Stimulated activated CD8-positive, alpha-beta memory T cell treated with anti-CD3 and anti-CD28 coated beads, Interleukin-4, amount 100 ng/mL, for 1 hour (primary cell): ENCODE measurements at places on chromosomes 4 and X.

DNA sequence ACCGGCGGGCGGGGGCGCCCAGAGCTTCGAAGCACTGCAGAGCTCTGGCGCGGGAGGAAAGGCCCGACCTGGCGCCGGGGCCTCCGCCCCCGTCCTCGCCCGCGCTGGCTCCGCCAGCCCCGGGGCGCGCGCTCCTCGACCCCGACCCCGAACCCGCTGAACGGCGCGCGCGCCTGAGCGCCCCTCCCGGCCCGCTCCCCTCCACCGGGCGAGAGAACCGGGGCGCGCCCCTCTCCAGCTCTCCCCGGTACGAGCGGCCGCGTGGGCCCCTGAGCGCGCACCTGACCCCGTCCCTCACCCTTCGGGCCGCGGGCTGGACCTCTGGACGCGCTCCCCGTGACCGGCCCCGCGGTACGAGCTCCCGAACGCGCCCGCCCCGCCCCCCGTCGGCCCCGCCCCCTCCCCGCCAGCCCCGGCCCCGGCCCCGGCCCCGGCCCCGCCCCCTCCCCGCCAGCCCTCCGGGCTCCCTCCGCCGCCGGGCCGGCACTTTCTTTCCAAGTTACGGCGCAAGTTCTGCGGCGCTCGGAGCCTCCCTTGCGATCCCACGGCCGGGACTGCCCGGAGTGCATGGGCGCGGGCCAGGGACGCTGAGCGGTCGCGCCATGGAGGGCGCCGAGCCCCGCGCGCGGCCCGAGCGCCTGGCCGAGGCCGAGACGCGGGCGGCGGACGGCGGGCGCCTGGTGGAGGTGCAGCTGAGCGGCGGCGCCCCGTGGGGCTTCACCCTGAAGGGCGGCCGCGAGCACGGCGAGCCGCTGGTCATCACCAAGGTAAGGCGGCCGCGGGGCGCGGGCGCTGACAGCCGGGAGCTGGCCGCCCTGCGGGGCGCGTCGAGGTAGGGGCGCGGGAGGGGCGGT lies at the start of gene SHROOM2:
Gene SHROOM2 (plus strand): TSS at position 486 of the 854 bp plus-strand sequence. CDS start 117 bp downstream, at position 603.
- DNase-seq, result no peak

GRCh38 chr4:111879539-111879938 lies 265.7 kb upstream of the FAM241A start:
- DNase-seq, result no peak

- no peak for DNase-seq
Observed at GRCh38 chr4:94504545-94504944, 52.8 kb downstream of the PDLIM5 start.

- no peak for DNase-seq
Observed at GRCh38 chr4:41360921-41361793, 104.4 kb downstream of the UCHL1 start.

- no peak for DNase-seq
Observed at GRCh38 chr4:176306837-176307665, 12.7 kb upstream of the SPCS3 start.

GRCh38 chr4:173529477-173530325 lies at the start of gene HAND2:
HAND2 (minus strand) TSS chr4:173530229; CDS start chr4:173529289, 940 bp downstream.
- DNase-seq, result no peak

DNA sequence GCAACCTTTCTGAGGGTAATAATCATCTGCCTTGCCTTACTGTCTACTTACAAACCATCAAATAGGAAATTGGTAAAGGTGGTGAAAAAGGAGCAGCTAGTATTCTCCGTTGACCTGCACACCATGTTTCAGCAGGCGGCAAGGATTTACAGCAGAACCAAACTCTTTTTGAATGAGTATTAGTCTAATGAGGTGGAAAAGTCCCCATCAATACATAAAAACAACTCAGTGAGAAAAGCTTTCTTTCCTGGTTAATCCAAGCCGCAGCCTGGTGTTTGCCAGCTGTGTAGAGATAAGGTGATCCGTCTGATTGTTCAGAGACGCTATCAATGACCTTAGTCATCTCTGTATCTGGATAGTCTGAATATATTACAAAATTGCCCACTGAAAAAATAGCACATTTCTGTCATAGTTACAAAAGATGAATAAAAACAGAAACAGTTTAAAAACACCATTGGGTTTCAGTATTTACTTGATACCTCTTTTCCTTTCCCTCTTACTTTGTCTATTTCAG lies 110.4 kb upstream of the TBC1D9 start:
- no peak for DNase-seq

GRCh38 chr4:48853604-48854394 lies 22.9 kb downstream of the OCIAD1 start:
- DNase-seq, result no peak

GRCh38 chrX:105775679-105776078 lies 46.7 kb upstream of the NRK start:
- no peak for DNase-seq

DNA sequence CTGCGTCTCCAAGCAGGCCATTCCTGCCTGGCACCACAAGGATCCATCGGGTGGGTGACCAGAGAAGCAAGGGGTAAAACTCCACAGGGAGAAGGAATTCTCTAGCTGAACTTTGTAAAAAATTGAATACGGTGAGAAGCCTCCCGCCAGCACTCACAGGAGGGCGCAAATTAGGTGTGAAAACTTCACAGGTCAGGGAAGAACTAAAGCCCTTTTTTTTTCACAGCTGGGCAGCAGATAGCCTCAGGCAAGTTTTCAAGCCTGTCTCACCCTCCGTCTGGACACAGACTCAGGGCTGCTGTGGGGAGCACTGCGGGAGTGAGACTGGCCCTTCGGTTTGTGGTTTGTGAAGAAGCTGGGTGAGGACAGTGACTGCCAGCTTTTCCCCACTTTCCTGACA lies 224.1 kb upstream of the FGF16 start:
- no peak for DNase-seq

- DNase-seq, result no peak
Observed at GRCh38 chr4:142574306-142574705, 271.8 kb downstream of the INPP4B start.

GRCh38 chr4:139988863-139989765 lies 164.9 kb downstream of the MAML3 start:
- DNase-seq, result no peak

DNA sequence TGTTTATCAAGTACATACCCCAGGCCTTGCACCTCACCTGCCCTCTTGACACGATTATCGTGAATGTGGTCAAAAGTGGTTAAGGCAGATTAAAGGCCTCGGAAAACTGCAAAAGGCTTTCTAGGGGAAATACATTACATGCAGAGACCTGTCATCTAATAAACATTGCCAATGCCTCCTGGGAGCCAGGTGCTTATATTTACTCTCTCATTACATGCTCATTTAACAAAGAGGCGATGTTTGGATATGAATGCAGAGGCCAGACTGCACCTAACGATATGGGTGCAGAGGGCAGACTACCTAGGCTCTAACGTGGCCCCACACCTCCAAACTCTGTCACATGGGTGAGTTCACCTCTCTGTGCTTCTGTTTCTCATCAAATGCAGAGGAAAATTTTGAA lies 14.5 kb downstream of the CRMP1 start:
- no peak for DNase-seq

DNA sequence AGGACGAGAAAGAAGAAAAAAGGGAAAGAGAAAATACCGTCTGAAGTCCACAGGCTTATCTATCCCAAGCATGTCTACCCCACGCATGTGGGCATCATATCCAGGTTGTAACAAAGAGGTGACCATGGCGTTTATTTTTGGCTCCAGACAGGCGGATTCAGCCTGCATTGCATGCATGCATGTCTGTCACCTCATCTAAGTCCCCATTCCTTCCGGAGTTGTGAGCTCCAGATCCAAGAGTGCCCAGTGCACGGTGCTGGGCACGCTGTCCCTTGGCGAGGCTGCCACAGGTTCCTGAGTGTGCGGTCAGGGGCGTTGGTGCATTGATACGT lies 905 bp upstream of the GALNTL6 start:
- no peak for DNase-seq

DNA sequence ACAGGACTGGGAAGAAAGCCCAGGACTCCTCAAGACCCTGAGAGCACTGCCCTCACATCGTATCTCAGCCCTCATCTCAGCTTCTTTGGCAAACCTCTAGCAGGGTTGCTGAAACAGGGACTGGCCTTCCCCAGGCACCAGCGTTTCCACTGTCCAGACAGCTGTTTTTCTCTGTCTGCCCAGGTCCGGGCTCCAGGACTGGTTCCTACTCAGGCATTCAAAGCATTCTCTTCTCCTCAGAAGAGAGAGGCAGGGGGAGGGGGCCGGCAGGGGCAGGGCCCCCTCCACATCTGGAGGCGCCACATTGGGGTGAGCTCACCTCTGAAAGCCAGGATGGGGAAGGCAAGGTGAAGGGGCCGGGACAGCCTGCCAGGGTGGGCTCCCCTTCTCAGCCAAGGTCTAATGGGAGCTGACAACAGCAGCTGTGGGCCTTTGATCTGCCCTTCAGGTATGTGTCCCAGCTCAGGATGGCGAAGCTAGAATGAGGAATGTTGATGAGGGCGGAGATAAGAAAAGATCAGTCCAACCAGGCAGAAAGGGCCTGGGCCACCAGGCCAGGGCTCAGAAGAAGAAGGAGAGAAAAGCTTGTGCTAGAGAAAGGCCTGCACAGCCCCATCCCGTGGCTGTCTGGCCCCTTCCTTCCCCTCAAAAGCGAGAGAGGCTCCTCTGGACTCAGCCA lies 60.4 kb downstream of the PJA1 start:
- no peak for DNase-seq

- DNase-seq, result no peak
Observed at GRCh38 chr4:146207410-146207809, 6.9 kb upstream of the REELD1 start.

DNA sequence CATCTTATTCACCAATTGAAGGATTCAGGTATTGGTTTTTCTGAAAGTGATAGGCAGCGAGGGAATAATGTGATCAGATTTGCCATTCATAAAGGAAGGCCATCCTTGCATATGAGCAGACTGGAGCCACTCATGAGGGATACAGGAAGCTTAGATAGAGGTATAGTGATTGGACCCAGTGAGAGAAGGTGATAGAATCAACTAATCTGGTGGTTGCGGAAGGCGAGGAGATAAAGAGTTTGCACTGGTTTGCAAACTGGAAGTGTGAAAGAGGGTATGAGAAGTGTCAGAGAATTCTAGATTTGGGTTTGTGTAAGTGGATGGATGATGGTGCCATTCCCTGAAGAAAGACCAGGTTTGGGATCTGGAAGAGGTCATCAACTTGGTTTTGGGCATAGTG lies 57.3 kb upstream of the RASGEF1B start:
- no peak for DNase-seq

DNA sequence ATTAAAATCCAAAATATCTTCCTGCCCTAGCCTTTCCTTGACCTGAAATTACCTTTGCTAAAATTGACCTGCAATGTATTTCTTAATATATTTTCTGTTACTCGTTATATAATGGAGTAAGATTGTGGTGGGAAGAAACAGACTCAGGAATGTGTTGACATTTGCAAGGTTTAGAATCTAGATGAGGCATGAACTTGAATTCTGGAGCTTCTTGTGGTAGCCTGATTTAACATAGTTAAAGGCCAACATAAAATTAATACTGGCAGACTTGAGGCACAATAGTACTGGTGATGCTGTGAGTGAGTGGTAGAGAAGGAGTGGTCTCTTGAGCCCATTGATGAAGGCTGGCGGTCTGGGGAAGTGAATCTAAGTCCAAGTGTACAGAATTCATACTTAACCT lies 197.9 kb upstream of the SPRY1 start:
- no peak for DNase-seq

- DNase-seq, result peak; percentile 21
Observed at GRCh38 chr4:47686294-47686872, 151.5 kb downstream of the CORIN start.

DNA sequence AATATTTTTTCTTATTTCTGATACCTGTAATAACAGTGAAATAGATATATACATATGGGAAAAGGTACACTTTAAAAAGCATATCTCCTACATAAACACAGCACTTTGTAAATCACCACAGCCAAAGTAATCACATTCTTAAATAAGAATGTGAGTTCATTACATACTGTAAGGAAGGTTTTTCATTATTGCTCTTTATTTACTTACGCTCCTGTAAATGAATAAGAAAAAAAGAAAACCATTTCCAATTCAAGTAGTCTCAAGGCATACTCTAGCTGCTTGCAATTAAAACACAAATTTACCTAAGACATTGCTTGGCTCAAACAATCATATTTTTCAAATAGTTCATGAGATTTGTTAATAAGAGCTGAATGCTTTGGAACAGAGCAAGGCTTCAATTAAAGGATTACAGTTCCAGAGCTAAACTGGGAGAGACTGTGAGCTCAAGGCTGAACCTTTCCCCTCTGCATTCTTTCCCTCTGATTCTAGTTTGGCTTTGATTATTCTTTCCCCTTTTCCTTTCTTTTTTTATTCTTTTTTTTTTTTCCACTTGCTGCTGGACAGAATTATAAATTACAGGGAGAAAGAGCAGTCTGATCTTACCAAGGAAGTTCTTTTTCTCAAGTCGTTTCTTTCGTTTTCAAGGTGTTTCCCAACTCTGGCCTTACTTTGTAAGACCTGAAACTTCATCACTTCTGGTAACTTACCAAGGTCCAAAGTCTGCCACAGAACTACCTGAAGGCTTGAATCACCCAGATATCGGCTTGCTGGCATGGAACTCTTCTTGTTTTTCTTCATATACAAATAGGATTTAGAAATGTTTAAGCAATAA lies 278.3 kb downstream of the INPP4B start:
- DNase-seq, result no peak

DNA sequence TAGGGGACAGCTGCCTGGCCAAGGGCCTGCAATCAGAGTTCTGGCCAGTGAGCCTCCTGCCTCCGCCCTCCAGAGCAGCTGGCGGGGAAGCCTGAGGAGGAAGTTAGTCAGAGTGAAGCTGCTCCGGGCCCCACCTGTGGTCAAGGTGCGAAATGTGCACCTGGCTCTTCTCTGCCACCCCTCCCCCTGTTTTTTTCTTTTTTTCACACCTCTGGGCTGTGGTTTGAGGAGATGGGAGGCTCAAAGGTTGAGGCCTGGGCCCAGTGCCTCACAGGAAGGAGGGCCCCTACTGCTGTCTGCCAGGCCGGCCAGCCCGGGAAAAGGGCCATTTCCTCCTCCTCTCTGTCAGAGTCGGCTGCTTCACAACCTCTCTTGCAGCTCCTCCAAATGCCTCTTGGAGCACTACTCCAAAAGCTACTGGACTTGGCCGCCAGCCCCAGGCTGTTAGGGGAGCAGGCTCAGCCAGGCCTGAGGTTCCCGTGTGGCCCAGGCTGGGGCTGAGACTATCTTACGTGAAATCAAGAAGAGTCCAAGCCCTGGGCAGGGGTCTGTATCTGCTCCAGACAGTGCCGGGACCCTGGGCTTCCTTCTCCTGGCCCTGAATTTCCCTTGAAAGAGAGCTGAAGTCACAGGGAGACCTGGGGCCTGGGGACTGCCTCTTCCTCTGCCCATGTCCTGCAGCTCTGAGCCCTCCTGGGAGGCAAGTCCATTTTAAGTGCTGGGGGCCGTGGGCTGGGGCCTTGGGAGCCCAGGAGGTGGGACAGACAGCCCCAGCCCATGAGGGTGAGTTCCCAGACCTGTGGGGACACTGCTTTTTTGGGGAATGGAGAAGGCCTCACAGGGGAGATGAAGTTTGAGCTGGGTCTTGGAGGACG lies 4.5 kb upstream of the CXCR3 start:
- no peak for DNase-seq

DNA sequence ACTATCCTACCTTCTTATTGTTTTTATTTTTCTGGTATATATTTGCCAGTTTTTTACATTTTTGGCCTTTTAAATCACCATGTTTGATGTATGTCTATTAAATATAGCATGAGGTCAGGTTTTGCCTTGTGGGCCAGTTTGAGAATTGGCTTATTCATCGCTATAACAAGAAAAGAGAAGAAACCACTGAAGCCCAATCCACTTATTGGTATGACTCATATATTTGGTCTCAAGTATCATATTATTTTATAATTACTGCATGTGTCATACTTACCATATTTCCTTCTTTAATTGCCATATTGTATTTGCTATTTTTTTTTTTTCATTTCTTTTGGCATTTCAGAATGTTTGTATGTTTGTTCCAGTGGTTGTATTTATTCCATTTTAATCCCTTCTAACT lies 99.3 kb downstream of the IRF2 start:
- DNase-seq, result no peak
